ENCODE measurements at places on chromosomes 16 and 17.

DNA sequence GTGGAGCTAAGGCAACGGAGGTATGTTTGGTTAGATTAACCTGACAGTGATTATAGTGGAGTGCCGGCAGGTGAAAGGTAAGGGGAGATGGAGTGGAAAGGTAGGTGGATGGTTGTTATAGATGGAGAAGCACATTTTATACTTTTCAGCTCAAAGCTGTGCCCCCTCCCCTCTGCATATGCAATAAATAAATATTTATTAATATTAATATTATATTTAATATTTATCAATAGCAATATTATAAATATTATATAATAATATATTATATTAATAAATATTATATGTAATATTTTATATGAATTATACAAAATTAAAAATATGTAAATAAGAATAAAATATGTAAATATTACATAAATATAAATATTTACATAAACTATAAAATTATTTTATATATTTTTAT is 70.0 kb downstream of the WSCD1 start:
- no peak for DNase-seq

DNA sequence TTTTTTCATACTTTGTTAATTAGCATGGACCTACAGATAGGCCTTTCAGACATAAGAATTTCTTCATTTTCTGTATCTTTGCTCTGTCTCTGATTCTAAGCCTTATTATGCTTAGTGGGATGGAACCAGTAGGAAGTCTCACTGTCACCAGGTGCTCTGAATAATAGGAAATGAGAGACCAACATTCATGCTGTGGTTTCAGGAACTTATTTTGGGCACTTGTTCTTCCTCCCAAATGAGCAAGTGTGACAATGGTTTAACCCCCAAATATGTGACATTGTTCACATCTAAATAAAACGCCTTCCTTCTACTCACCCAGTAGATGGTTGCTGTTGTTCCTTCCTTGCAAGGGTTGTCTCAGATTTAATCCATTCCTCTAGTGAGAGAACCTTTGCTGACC is 100.2 kb downstream of the SYCE1L start:
- no peak for DNase-seq

DNA sequence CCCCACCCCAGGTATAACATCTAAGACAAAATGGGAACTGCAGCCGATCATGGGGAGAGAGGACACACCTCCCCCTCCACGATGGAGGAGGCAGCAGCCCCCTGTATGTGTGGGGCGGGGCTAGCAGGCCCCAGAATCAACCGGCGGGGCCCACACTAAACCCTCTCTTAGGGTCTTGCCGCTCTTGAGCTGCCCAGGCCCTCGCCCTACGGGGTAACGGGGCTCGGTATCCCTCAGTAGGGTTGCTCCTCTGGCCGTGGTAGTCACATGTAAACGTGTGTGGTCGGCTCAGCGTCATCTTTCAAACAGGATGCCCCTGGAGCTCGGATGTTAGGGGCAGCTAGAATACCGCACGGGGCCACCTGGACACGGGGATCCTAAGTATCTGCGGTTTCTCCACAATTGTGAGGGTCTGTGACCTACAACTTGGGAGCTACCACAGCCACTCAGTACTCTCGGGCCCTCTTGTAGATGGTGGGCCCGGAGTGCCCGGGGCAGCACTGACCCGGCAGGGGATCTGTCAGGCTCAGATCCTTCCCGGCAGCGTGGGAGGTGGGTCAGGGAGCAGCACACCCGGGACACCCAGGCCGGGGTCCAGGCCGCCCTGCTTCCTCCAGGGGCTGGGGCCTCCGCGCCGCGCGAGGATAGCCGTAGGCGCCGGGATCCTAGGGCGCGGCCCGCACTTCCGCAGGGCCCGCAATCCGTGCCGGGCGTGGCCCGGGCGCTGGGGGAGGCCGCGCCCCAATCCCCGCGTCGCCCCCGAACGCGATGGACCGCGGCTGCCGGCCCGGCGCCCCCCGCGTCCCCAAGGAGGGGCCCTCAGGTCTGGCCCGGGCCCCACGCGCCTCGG is 781 bp downstream of the ARHGDIA start:
- no peak for DNase-seq

- DNase-seq: no peak
These were observed 7.3 kb downstream of the ABCA3 start for GRCh38 chr16:2333231-2333630.

DNA sequence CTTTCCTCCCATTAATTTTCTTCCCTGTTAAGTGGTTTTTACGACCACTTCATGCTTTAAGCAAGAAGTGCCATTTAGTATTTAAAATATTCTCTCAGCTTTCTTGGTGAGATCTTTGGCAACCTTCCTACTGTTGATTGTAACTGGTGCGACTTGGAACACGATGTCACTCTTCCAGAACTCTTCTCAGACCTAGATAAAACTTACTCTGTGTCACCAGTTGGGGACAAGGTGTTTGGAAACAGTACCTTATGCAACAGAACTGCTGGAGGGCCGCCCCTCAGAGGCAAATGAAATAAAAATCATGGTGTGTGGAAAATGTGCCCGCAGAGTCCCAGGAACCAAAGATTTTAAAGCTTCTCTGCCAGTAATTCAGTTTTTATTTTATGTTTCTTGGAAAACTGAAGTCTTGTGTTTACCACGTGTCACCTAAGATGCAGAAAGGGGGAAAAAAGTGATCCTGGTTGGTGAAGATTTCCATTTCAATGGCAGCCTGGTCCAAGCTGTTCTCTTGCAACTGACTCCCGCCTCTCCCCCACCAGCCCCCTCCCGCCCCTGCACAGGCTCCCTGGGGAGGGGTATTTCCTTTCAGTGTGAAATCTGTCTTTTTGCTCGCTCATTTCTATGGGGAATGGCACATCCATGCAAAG is 7.2 kb upstream of the HSD11B2 start:
- no peak for DNase-seq

All from HFFc6 (cell line).